OCI-M1 (cell line): ENCODE measurements at places on chromosomes 7 and 10.
A peak's percentile ranks its signal among the peaks of the same experiment; 100 is the strongest.

DNA sequence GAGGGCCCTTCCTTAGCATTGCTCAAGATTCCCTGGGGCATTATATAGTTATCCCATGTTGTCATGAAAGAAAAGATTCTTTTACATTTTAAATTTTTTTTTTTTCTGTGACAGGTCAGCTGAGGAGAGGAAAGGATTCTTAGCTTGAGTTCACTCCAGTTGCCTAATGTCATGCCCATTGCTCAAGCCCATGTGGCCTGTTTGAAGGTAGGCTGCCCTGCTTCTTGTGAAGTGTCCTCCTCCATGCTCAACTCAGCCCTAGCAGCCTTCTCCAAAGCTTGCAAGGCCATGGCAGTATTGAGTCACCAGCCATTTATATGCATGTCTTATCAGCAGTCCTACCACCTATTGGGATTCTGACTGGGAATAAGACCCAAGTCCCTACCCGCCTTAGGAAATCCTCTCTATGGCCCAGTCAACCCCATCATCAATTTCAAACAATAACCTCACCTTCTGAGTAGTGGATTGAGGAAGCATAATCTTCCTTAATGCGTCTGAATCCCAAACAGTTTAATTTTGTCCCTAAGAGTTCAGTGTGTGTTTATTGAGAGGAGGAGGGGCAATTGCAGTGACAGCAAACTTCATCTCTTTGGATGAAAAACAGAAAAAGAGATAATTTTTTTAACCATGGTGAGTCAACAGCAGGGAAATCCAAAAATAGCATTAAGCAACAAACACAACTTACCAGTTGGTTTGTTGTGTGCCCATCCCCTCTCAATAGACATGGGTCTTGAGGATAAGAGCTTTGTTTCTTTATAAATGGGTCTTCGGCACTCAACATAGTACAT, 38.6 kb upstream of the WASL start:
- peak; percentile 43 for DNase-seq

DNA sequence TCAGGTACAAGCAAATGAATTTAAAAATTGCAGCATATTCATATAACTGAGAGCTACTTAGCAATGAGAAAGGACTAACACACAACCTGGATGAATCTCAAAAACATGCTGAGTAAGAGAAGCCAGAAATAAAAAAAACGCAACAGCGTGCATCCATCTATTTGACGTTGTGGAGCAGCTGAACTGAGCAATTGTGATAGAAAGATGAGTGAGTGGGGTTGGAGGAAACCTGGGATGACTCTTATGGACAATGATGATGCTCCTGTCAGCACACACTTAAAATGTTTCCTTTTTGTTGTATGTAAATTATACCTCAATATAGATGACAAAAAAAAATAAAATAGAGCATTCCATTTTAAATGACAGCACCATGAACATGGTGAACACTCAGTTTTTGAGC, 36.0 kb upstream of the AKR1E2 start:
- no peak for DNase-seq

GRCh38 chr10:6269953-6270867, 67.5 kb downstream of the PFKFB3 start:
- DNase-seq, result no peak

DNA sequence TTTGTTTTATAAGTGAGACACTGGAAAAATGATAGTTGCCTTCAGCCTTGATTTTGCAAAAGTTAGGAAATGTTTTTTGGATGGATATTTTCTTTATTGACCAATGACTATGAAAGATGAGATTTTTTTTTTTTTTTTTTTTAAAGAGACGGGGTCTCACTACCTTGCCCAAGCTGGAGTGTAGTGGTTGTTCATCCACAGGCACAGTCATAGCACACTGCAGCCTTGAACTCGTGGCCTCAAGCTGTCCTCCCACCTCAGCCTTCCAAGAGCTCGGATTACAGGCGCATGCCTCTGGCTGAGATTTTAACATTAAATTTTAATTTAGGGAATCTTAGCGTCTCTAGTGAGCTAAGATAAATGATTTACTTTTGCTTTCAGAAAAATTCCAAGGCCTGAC, 66.2 kb downstream of the LOXL4 start:
- no peak for DNase-seq

GRCh38 chr7:7795630-7796121, 77.3 kb upstream of the RPA3 start:
- DNase-seq, result no peak

GRCh38 chr10:114064151-114065048, 20.7 kb downstream of the ADRB1 start:
- DNase-seq, result no peak

- no peak for DNase-seq
These were observed 4.2 kb downstream of the IGFBP1 start for GRCh38 chr7:45892407-45893035.

DNA sequence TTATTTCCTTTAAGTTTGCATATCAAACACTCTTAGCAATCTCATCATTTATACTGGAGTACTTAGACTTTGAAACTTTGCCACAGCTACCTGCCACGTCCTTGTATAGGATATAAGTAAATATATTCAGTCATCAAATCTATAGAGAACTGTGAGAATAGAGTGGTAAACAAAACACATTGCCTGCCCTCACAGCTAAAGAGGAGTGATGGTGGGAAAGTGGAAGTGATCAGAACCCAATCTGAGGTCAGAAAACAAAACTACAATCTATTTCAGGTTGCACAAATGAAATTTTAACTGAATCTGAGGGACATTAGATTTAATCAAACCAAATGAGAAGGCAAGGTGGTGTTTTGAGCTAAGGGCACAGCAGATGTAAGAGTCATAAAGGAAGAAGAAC, 74.8 kb downstream of the ZEB1 start:
- no peak for DNase-seq

DNA sequence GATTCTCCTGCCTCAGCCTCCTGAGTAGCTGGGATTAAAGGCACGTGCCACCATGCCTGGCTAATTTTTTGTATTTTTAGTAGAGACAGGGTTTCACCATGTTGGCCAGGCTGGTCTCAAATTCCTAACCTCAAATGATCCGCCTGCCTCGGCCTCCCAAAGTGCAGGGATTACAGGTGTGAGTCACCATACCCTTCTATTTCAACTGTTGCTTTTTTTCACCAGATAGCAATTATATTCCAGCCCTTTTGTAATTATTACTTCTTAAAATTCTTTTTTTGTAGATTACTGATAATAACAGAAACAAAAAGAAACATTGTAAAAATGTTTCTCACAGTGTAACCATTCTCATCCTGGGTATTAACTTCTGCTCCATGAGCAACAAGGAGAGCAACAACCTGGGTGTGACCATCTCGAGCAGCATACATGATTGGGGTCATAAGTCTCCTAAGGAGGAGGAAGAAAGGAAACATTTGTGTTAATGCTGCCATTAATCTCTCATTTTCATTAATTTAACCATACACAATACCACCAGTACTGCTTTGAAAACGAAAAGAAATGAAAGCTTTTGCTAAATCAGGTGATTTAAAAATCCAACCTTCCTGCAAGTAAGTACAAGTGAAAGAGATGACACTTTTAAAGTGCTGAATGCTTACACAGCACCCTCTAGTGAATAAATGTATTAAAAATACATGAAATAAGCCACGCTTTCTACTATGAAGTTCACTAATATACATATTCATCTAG, 41.8 kb downstream of the ASZ1 start:
- DNase-seq, result peak; percentile 59
